Vagina (tissue), 2 donors: ENCODE measurements at places on chromosomes 16 and 17.
A peak's percentile ranks its signal among the peaks of the same experiment; 100 is the strongest.

DNA sequence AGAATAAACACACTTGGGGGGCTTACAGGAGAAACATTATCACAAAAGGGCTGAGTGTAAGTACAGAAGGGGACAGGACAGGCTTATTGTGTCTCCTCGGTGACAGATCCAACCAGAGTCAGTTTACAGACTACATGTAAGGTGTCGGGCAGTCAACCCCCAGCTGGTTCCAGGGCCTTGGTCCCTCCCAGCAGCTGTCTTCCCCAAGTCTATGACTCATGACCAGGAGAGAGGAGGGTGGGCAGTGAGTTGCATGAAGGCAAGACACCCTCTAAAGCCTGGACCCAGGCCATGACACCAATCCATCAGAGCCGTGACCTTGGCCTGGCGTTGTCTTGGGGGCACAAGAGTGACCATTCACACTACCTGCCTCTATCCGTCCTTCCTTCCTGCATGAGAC, 276.2 kb upstream of the CCL2 start:
- peak; percentile 82 for DNase-seq

DNA sequence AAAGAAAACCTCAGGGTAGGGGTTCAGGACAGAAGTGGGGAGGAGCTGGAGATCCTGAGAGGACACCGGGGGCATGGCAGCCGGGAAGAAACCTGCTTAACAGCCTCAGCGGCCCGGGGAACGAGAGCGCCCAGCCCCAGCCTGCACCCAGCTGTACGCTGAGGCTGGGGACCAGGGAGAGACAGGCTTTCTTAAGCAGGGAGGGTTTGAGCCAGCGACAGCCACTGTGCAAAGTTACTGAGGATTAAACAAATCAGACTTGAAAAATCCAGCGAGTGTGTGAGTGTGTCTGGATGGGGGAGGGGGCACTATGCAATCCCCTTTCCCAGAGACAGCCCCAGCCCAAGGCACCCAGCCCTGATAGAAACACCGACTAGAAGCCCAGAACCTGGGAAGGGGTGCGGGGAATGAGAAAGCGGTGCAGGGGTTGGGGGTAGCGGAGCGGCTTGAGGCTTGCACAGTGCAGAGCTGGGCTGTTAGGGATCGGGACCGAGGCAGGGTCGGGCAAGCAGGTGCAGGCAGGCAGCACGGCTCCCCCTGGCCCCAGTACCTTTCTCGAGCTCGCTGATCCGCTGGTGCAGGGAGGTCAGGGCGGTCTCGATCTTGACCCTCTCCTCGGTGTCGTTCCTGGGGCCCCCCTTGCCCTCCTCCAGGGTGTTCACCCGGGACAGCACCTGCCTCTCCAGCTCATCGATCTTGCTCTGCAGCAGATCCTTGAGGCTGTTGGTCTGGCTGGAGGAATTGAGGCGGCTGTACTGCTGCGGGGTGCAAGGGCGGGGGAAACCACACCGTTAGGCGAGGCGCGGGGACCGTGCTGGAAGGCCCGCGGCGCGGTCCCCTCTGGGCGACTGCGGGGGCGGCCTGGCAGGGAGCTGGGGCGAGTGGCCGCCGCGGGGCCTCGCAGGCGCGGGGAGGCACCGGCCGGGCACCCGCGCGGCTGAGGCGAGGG, 1.2 kb downstream of the NPTX1 start:
- no peak for DNase-seq

- DNase-seq: no peak
Measured at GRCh38 chr16:48113471-48113870, 42.3 kb downstream of the ABCC12 start.

- no peak for DNase-seq
Measured at GRCh38 chr17:76263896-76264295, 1.3 kb upstream of the UBALD2 start.

- no peak for DNase-seq
Measured at GRCh38 chr16:85372627-85373372, 240.3 kb upstream of the GSE1 start.

- DNase-seq: no peak
Measured at GRCh38 chr17:77231076-77231871, 90.5 kb downstream of the SEC14L1 start.

DNA sequence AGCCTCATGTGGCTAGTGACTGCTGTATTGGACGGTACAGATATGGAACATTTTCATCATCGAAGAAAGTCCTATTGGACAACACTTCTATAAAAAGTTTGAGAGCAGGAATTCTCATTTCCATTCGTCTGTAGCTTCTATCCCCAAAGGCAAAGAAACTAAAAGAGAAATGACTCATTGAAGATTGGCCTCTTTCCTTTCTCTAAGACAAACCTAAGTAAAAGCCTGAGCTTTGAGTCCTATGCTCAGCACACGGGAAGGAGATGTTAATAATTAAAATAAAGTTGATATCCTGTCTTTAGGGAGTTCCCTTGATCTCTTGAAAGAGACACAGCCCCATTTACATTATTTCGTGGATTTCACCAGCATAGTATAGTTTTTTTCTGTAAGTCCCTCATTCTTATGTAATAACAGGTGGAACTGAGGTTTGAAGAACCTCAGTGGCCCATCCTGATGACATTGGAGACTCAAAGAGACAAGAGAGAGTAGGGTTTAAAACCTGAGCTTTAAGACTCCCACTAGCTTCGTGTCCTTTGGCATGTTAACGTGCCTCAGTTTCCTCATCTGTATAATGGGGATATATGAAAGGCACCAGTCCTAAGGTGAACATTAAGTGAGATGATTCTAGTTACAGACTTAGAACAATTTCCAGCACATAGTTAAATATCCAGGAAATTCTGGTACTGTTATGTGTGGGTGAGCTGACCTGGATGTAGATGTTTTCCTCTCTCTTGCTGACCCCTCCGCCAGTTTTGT, 174.0 kb downstream of the IRX3 start:
- no peak for DNase-seq

DNA sequence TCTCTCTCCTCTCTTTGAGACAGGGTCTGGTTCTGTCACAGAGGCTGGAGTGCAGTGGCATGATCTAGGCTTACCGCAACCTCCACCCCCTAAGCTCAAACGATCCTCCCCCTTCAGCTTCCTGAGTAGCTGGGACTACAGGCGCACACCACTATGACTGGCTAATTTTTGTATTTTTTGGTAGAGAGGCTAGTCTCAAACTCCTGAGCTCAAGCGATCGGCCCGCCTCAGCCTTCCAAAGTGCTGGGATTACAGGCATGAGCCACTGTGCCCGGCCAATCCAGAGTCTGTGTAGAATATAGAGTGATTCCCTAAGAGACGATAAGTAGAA, 65.8 kb upstream of the RPH3AL start:
- no peak for DNase-seq

- DNase-seq: no peak
Measured at GRCh38 chr17:46195939-46196716, 2.9 kb upstream of the KANSL1 start.

- no peak for DNase-seq
Measured at GRCh38 chr17:42844761-42845555, 578 bp downstream of the AOC2 start.

GRCh38 chr16:23724096-23724784, 11.2 kb upstream of the ERN2 start:
- no peak for DNase-seq
